ENCODE measurements at places on chromosomes 2 and 18.
A peak's percentile ranks its signal among the peaks of the same experiment; 100 is the strongest.

- no peak for DNase-seq
Observed at GRCh38 chr2:25597881-25598280, 75.5 kb downstream of the DTNB start.

DNA sequence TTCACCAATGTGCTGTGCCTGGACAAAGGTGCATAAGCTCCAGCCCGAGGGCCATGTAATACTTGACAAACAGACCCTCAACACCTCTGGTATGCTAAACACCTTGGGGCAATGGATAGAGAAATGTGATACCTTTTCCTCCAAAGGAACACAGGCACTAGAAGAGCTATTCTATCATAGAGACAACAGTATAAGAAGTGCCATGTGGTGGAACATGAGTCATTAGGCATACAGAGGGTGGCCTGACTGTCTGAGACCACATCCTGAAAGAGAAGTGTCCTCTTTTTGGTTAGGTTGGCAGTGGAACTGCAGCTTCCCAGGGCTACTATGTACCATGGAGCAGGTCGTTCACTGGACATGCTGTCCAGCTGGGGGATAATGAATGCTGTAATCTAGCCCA, 153.9 kb downstream of the INSIG2 start:
- no peak for DNase-seq

- no peak for DNase-seq
Observed at GRCh38 chr18:6776188-6776587, 46.7 kb downstream of the ARHGAP28 start.

DNA sequence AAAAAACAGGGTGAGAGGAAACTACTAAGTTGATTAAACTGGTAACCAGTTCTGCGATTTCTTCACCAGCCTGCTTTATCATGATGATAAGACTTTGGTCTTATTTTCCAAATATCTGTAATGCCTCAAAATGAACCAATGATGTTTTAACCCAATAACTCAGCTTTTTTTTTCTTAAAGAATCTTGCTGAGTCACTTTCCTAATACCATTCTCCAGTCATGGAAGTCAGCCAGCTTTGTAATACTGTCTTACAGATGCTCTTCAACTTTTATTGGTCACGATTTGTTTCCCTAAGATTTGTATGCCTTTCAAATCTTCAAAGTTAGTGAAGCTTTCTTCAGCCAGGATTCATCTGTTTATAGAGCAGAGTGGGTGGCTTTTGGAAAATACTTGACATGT, 47.7 kb upstream of the SMIM21 start:
- no peak for DNase-seq

GRCh38 chr18:6366776-6367175, 47.9 kb downstream of the L3MBTL4 start:
- DNase-seq, result no peak

DNA sequence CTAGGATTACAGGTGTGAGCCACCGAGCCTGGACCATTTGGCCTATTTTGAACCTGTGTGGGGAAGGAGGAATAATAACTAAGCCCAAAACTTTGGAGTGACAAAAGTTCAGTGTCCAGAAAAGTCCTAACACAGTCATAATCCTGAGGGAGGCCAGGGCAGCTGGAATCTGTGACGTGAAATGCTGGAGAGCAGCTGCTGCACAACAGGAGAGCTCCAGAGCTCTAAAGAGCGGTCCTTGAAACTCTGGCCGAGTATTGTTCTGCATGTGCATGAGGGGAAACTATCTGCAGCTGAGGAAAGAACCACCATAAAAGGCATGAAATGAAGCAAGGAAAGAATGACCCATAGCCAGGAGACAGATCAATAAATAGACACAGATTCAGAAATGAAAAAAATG, 27.8 kb downstream of the HADHA start:
- no peak for DNase-seq

- no peak for DNase-seq
Observed at GRCh38 chr2:196123679-196124373, 47.6 kb downstream of the STK17B start.

GRCh38 chr2:126850940-126851339, 47.8 kb upstream of the TEX51 start:
- no peak for DNase-seq

- DNase-seq, result no peak
Observed at GRCh38 chr2:30113617-30114293, 33.1 kb upstream of the YPEL5 start.

- DNase-seq, result no peak
Observed at GRCh38 chr2:143758629-143759330, 629.6 kb downstream of the ARHGAP15 start.

GRCh38 chr2:231297108-231297908, 98.2 kb upstream of the B3GNT7 start:
- peak; percentile 3 for DNase-seq

DNA sequence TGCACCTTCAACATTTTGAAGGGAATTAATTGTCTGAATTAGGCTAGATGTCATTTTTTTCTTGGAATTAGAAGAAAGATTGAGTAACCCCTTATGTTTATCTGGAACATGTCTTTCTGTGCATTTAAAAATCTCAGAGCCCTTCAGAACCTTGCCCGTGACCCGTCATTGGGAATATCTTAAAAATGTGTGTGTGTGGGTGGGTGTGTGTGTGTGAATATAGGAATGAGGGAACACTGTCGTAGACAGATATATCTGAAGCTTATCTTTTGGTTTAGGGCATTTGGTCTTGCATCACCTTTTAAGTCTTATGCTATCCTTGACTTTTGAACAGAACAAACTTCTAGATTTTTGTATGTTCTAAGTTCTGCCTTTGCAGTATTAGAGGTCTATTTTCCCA, 13.5 kb upstream of the IL1RL1 start:
- DNase-seq, result no peak

GRCh38 chr2:49490710-49491109, 336.4 kb upstream of the FSHR start:
- no peak for DNase-seq

DNA sequence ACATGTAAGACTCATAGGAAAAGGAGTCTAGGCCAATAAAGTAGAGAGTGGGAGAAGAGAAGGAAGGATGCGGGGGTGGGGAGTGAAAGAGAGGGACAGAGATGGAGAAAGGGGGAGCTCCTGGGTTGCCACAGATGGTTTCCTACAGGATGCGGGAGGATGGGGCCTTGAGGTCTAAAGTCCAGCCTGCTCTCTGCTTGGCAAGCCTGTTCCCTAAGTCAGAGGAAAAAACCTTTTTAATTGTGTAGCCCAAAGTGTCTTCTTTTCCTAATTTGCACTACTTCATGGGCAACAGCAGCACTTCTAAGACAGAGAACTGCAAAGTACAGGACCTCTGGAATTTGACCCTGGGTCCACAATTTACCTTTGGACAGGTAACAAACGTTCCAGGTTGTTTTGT, 1.4 kb upstream of the FAM110C start:
- no peak for DNase-seq

DNA sequence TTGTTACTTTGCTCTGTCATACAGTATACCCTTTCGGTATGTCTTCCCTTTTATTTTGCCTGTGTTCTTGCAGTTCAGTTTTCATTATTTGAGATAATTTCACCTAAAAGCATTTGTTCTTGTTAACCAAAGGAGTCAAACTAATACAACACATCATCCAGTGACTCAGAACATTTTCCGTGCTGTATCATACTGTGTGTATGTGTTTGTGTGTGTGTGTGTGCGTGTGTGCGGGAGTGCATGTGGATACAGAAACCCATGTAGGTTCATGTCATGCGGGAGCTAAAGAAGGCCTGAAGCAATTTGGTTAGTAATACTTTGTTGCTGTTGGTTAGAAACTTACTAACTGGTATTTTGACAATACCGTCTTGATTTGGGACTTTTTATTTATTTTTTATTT, 60.0 kb downstream of the CEP192 start:
- DNase-seq, result no peak

DNA sequence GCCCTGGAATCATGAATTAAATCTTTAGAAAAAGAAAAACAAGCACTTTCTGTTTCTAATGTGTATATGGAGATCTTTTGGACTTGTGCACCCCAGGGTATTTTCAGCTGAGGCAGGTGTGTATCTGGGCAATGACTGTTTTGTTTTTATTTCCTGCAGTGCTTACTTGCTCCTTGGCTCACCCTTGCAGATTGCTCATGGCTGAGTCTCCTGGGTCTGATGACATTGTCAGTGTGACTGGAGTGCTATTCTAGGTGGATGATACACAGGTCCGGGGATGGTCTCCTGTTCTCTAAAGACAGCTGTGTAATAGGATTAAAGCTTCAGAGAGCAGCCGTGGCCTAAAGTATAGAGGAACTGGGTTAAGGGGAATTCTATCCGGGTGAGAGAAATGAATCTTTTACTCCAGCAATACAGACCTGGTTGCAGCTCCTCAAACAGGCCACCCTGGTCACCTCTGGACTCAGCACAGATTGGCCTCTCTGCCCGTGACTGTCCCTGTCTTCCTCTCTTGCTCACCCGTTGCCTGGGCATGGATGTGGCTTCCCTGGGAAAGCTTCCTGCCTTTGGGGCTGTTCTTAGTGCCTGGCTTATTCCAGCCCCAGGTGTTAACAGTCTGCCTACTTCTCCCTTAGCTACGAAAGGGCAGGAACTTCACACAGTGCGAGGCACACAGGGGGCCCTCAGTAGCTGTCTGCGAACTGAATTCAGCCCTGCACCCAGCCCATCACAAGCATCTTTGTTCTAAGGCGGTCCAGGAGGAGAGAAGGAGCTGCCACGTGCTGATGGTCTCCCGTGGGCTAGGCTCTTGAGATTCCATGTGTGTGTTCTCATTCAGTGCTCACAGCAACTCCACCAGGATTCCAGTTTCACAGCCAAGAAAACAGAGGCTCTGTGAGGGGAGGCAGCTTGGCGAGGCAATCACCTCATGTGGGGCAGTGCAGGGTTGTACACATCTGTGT, 84.3 kb downstream of the ACOXL start:
- no peak for DNase-seq

DNA sequence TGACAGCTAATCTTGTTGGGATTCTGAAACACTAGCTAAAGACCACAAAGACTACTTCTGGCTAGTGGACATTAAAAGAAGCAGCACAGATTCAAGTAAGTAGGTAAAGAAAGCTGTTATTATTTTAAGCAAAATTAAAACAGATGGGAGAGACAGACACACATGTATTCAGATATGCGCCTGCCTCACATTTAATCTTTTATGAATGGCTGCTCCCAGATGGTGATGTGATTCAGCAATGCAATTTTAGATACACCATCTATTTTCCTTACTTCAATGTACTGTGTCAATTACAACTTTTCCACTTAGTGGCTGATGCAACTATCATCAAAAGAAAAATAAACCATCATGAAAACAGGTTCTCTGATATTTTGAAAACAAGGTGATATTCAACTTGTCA, 133.0 kb upstream of the PGAP1 start:
- DNase-seq, result no peak

Measured in activated CD4-positive, alpha-beta T cell treated with anti-CD3 and anti-CD28 coated beads for 24 hours (primary cell).